ENCODE measurements at places on chromosomes 12 and 14. TPM values are rescaled to one million over a fixed set of nuclear protein-coding genes. Genes with fewer than 3 reads are reported as not detected.
A peak's percentile ranks its signal among the peaks of the same experiment; 100 is the strongest.

DNA sequence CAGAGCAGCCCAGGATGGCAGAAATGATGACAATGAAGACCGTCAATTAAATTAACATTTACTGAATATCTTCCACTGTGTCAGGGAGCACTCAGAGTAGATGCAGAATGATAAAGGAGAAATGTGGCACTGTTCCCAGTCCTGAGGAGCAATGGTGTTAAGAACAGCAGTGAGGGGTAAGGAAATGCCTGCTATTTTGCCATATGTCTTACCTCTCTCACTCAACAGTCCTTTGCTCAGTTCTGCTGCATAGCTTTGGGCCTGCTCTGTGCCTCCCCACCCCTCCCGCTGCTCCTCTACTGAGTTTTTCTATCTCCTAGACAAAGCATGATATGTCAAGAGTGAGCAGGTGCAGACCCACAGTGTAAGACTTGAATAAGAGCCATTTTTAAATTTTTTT, 318.8 kb downstream of the NAV3 start:
- DNase-seq = peak; percentile 61

- no peak for DNase-seq
Observed at GRCh38 chr12:15824516-15824915, 35.3 kb upstream of the EPS8 start.

GRCh38 chr14:53929871-53930715, 26.5 kb downstream of the BMP4 start:
- DNase-seq = no peak

DNA sequence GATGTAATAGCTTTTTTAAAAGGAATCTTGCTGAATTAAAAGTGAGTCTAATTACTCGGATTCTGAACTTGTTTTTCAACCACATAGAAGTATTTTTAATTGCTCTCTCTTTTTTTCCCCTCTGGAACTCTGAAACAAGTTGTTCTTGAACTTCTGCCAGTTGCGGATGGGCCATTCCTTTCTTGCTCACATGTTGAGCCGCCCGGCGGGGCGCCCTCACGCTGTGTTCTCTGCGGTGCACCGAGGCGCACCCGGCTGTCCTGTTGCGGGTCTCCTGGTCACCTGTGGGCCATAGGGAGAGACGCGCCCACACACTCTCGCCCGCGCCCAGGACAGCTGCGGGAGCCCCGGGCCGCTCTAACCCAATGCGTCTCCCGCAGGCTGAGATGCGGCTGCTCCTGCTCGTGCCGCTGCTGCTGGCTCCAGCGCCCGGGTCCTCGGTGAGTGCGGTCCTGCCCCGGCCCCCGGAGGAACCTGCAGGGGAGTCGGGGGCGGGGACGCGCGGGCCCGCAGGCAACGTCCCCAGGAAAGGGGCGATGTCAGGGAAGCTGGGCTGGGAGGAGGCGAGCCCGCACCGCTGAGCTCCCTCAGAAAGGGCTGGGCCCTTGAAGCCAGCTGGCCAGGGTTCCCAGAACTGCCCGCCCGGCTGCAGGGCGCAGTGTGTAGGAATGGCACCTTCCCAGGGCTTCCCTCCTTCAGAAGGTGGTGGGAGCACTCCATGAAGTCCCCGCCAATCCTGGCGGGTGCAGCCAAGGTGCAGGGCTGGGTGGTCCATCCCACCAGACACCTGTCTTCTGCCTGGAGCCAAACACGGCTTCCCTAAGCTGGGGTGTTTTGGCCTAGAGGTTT, 2.3 kb downstream of the PAPLN start:
- DNase-seq = peak; percentile 72

- DNase-seq = no peak
Observed at GRCh38 chr14:28987516-28987915, 220.9 kb downstream of the FOXG1 start.

DNA sequence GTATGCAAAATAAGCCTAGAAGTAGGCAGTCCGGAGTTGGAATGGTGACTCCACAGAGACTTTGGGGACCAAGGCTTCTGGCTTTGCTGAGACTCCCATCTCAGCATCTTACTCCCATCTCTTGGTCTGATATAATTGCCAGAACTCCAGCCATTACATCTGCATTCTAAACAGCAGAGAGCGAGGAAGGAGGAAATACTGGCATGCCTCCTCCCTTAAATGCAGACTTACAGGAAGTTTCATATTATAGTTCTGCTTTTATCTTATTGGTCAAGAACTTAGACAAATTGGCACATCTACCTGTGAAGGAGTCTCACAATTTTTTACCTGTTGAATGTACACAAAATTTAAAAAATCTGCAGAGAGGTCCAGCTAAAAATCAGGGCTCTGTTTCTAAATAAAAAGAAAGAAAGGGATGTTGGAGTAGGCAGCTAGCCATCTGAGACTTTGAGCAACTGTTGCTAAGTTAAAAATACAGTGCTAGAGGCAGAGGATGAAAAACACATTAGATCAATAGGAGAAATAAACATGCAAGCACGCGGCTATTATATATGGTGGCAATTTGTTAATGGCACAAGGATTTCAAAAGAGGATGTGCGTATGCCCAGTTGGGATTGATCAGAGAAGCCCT, 209.9 kb upstream of the HMGA2 start:
- DNase-seq = no peak

DNA sequence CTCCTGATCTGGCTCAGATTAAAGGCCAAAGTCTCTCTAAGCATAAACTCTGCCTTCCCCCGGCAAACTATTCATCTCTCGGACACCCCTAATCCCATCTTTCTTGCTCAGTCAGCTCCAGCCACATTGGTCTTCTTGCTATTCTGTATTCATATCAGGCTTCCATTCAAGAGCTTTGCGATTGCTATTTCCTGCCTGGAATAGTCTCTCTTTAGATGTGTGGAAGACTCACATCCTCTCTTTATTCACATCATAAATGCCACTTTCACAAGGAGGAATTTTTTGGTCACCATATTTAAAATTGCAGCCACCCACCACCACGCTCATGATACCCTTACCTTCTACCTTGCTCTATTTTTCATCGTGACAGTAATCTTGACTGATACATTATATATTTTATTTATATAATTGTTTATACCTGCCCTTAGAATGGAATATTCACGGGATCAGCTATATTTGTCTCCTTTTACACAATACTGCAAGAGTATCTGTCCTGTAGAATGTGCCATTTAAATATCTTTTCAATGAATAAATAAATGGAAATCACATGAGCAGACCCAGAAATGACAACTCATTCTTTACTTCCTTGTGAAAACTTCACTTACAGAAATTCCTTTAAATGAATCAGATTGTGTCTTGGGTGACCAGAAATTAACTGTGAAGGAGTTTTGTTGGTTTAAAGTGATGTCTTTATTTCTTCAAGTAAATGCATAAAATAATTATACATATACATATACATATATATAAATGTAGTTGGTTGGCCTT, 780.6 kb upstream of the FLRT2 start:
- no peak for DNase-seq

DNA sequence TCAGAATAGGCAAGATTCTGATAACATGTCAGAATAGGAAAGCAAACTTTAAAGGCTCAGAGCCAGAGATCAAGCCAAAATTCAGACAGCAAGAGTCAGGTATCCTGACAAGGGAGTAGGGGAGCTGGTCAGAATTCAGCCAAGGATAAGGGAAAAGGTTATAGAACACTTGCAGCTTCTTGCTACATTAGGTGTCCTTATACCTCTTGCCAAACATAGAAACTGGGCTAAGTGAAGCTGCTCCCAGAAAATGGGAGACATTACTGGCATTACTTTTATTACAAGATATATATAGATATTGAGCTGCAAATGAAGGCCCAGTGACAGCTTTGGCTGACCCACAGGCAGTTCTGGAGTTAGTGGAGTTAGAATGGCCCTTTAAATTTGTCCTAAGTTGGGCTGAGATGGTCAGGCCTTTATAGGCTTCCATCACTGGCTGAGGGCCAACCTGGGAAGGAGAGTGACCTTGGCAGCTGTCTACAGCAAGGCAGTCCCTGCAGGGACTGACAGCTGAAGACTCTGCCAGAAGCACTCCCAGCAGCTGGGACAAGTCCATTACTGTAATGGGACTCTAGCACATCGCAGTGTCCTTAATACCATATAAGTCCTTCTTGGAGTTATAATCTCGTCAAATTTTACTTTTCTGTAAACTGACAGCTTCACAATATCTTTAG, 83.0 kb downstream of the LRRC9 start:
- peak; percentile 5 for DNase-seq

- no peak for DNase-seq
Observed at GRCh38 chr12:106794369-106794768, 19.9 kb downstream of the RIC8B start.

GRCh38 chr12:57142121-57142520, 5.3 kb downstream of the LRP1-AS start:
- no peak for DNase-seq

GRCh38 chr12:104410786-104411185, 46.0 kb upstream of the CHST11 start:
- no peak for DNase-seq

DNA sequence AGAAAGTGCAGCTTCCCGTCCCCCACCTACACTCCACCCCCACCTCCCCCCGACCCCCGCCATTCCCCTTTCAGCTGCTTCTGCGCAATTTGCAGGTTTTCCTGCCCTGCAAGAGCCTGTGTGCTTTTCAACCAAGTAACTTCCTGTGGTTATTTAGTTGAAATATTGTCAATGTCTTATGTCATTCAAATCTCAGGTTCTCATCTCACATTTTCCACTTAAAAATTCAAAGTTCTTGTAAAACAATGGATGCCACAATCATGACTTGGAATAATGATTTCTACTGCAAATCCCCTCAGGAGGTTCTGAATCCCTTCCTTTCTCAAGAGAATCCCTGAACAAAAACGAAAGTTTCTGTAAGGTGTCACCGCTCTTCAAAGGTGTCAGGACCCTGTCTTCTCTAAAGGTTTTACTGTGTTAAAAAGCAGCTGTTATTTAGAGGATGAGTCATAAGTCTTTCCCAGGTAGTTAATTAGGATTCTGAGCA, 31.6 kb downstream of the WBP11 start:
- no peak for DNase-seq

- DNase-seq = peak; percentile 42
Observed at GRCh38 chr12:49809381-49809905, 18.8 kb downstream of the NCKAP5L start.

DNA sequence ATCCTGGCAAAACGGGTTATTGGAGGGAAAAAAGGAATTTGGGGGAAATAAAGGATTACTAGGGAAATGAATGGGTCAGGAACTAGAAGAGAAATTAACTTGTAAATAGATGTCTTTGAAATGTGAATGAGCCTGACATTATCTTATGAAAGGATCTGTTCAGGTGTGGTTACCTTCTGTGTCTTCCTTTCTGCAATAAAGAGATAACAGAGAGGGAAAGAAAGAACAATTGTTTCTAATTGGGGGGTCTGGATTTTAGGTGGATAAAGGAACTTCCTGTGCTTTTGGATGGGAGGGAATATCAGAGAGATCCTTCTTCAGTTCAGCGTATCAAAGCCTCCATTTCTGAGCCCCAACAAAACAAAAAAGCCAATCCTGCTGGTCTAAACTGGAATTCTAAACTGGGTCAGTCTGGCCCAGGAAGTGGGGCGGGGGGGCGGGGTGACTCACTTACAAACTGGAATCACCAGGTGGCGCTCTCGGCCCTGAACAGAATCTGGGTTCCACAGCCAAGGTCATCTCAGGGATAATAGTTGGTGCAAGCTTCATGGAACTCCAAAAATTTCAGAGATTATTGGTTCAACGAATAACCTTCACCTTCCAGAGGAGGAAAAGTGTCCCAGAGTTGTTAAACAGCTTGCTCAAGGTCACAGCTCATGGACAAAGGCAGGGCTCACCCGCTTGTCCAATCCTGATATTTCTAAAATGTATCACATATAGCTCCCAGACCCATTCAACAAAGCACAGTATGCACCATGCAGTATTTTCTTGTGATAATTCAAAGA, 15.2 kb upstream of the PEBP1 start:
- peak; percentile 81 for DNase-seq

DNA sequence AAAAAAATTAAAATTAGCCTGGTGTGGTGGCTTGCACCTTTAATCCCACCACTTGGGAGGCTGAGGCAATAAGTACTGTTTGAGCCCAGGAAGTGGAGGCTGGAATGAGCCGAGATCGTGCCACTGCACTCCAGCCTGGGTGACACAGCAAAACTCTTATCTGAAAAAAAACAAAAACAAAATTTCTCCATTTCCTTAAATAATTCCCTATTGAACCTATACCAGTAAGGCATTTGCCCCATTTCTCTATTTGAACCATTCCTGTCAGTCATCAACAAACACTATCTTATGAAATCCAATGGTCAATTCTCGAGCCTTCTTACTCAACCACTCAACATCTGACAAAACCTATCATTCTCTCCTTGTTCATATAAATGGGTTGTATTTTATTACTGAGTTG, 14.7 kb downstream of the SLC2A14 start:
- DNase-seq = no peak

DNA sequence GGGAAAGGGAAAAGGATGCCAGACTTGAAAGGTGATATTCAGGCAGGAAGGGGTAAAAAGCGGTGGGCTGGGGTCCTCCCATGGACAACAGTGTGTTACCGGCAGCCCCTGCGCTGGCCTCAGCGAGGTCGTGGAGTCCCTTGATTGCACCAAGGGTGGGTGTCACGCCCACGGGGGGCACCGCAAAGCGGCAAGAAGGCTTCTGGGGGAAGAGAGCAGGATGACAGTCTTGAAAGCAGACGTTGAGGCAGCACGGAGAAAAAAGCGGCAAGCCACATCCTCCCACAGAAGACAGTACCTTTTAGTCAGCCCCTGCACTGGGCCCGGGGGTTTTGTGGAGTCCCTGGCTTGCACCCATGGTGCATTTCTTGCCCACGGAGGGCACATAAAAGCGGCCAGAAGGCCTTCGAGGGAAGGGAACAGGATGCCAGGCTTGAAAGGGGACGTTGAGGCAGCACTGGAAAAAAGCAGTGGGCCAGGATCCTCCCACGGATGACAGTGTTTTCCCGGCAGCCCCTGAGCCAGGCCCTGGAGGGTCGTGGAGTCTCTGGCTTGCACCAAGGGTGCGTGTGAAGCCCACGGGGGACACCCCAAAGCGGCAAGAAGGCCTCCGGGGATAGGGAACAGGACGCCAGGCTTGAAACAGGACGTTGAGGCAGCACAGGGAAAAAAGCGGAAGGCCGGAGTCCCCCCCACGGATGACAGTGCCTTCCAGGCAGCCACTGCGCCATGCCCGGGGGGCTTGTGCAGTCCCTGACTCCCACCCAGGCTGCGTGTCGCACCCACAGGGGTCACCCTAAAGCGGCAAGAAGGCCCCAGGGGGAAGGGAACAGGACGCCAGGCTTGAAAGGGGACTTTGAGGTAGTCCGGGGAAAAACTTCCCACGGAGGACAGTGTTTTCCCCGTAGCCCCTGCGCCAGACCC, 162.2 kb upstream of the ALG10B start:
- no peak for DNase-seq

DNA sequence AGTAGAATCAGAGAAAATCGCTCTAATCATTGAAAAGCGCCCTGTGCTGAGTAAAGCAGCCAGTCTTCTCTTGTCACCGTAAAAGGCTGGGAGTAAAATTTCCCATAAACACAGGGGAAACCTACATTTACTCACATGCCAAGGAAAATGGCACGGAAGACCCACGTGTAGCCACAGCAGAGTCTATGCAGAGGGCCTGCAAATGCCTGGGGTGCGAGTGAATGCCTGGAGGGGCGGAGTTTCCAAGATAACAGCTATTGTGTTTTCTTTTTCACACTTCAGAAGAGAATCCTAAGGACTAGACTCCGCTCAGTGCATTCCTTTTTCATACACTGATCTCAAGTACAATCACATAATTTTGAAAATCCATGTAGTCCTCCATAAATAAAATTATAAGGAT, 159.9 kb upstream of the FOXN3 start:
- DNase-seq = no peak

GRCh38 chr14:98298481-98299244, 973.3 kb downstream of the BCL11B start:
- DNase-seq = no peak

VDR gene
- total RNA-seq = not detected

SMIM41 gene
- total RNA-seq = not detected

PTCSC3 gene
- total RNA-seq = not detected

OGFOD2 gene
- total RNA-seq = 44.4 TPM

CLEC2A gene
- not detected for total RNA-seq

NPFF gene
- not detected for total RNA-seq

NTN4 gene
- total RNA-seq = 1.2 TPM
